Subcutaneous preadipocyte (primary cell): ENCODE measurements at places on chromosomes 5 and 9. TPM values are rescaled to one million over a fixed set of nuclear protein-coding genes. Genes with fewer than 3 reads are reported as not detected.

Gene FOXI1
- total RNA-seq: not detected in 2 replicates

Gene FAM200C
- 2.9 and 3.9 TPM in 2 replicates for total RNA-seq

Gene CKMT2
- total RNA-seq: 0.78 and 2.9 TPM in 2 replicates

Gene QRFP
- not detected in 2 replicates for total RNA-seq

Gene LCN15
- total RNA-seq: not detected in 2 replicates

Gene INSL6
- not detected in 2 replicates for total RNA-seq

Gene PCDHB7
- total RNA-seq: 0.37 TPM in 1 of 2 replicates, not detected in the other

Gene CXCL14
- under 0.01 and 0.37 TPM in 2 replicates for total RNA-seq

Gene ELOVL7
- total RNA-seq: under 0.01 TPM in 2 replicates

Gene SV2C
- not detected in 2 replicates for total RNA-seq

Gene CDH9
- not detected in 2 replicates for total RNA-seq

Gene OR1J2
- total RNA-seq: 0.20 and 0.73 TPM in 2 replicates

Gene ARRDC3
- total RNA-seq: 71.2 and 77.9 TPM in 2 replicates

Gene CCDC180
- total RNA-seq: 1.8 and 2.0 TPM in 2 replicates

Gene GLRA1
- not detected in 2 replicates for total RNA-seq

Gene CNTLN
- total RNA-seq: 12.5 and 17.4 TPM in 2 replicates

Gene PCDHGC4
- 2.2 and 2.7 TPM in 2 replicates for total RNA-seq

Gene POLR3G
- total RNA-seq: 7.0 and 10.6 TPM in 2 replicates

Gene PTPRD
- total RNA-seq: 7.2 and 18.4 TPM in 2 replicates

Gene SAXO1
- not detected in 2 replicates for total RNA-seq

Gene FGD3
- total RNA-seq: not detected in 2 replicates

Gene PDE6A
- total RNA-seq: not detected in 2 replicates

Gene VAV2
- 11.8 and 19.4 TPM in 2 replicates for total RNA-seq

Gene FOXD4L4
- 0.20 TPM in 1 of 2 replicates, not detected in the other for total RNA-seq

Gene NDST1
- total RNA-seq: 38.9 and 45.4 TPM in 2 replicates

Gene MCC
- 29.1 and 29.8 TPM in 2 replicates for total RNA-seq

Gene CAMK4
- total RNA-seq: 5.3 and 5.5 TPM in 2 replicates

Gene ANKRD34B
- total RNA-seq: not detected in 2 replicates

Gene PCSK5
- 4.8 and 9.8 TPM in 2 replicates for total RNA-seq

Gene ANKRD33B
- total RNA-seq: 4.4 and 5.9 TPM in 2 replicates

Gene CDKN2A
- total RNA-seq: 24.0 and 26.5 TPM in 2 replicates

Gene TOR2A
- 5.1 and 6.2 TPM in 2 replicates for total RNA-seq

Gene DMRTA1
- total RNA-seq: under 0.01 and 0.78 TPM in 2 replicates

Gene GRXCR2
- total RNA-seq: not detected in 2 replicates

Gene ROR2
- 0.78 and 11.8 TPM in 2 replicates for total RNA-seq
